ENCODE measurements at places on chromosomes 16 and 17.

DNA sequence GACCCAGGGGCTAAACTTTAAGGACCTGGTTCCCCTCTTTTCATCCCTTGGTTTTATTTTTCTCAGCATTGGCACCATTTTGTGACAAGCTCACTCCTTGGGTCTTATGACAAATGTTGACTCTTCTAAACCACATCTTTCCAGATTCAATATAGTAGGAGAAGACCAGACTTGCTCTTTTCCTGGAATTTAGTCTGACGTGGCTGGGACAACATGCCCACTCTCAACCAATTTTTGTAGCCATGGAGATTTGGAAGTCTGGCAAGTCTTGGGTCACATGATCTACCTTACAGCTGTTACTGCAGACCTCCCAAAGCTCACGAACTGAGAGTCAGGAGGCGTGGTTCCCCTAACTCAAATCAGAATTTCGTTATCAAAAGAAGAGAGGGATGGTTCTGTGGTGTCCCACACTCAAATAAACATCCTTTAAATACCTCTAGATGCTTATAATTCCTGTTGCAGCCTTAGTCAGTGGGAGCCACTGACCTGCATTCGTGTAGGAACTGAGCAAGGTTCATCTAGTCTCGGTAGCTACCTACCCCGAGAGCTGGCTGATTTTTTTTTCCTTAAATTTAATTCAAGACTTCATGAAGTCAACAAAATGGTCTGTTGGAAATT, 683.5 kb downstream of the MAF start:
- DNase-seq: no peak

GRCh38 chr17:4607773-4608187, 23.5 kb downstream of the SMTNL2 start:
- no peak for DNase-seq

- no peak for DNase-seq
These were observed 49.2 kb downstream of the RBFOX3 start for GRCh38 chr17:79561486-79562133.

- DNase-seq: no peak
These were observed 2.2 kb downstream of the NT5M start for GRCh38 chr17:17305281-17305801.

GRCh38 chr17:78475211-78475610, 96.8 kb downstream of the PGS1 start:
- DNase-seq: no peak

DNA sequence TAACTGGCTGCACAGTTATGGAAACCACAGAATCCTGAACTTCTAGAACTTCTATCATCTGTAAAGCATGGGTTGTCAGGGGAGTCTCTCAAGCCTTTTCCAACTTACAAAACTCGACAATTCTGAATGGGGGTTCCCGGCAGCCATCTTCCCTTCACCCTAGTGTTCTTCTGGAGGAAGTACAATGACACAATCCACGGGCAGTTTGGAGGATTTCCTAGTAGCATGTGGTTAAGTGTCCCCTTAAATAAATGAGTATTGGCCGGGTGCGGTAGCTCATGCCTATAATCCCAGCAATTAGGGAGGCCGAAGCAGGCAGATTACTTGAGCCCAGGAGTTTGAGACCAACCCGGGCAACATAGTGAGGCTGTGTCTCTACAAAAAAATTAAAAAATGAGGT, 2.1 kb downstream of the SLC16A6 start:
- no peak for DNase-seq

DNA sequence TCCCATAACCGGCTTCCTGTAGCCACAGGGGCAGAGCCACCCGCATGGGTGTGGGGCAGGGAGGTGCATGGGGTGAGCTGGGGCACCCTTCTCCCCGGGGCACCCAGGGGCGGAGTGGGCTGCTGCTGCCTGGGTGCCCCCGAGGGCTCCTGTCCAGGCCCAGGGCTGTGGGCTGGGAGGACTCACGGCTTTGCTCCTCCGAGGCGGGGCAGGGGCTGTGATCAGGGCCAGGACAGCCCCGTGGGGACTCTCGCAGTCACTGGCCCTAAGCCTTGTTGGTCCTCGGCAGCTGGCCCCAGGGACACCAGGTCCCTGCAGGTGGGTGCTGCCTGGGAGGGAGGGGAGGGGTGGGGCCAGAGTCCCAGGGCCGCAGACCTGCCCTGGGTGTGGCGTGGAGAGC, 19.7 kb downstream of the CACNA1H start:
- no peak for DNase-seq

- no peak for DNase-seq
These were observed 251.2 kb upstream of the SALL1 start for GRCh38 chr16:51402298-51402697.

GRCh38 chr16:47310792-47311211, 150.1 kb downstream of the ITFG1 start:
- DNase-seq: no peak

DNA sequence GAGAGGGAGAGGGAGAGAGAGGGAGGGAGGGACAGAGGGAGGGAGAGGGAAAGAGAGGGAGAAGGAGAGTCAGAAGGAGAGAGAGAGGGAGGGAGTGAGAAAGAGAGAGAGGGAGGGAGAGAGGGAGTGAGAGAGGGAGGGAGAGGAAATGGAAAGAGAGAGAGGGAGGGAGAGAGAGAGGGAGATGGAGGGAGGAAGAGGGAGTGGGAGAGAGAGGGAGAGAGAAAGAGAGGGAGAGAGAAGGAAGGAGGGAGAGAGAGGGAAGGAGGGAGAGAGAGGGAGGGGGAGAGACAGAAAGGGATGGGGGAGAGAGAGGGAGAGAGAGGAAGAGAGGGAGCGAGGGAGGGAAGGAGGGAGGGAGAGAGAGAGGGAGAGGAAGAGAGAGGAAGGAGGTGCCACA, 72.8 kb downstream of the AXIN2 start:
- no peak for DNase-seq

DNA sequence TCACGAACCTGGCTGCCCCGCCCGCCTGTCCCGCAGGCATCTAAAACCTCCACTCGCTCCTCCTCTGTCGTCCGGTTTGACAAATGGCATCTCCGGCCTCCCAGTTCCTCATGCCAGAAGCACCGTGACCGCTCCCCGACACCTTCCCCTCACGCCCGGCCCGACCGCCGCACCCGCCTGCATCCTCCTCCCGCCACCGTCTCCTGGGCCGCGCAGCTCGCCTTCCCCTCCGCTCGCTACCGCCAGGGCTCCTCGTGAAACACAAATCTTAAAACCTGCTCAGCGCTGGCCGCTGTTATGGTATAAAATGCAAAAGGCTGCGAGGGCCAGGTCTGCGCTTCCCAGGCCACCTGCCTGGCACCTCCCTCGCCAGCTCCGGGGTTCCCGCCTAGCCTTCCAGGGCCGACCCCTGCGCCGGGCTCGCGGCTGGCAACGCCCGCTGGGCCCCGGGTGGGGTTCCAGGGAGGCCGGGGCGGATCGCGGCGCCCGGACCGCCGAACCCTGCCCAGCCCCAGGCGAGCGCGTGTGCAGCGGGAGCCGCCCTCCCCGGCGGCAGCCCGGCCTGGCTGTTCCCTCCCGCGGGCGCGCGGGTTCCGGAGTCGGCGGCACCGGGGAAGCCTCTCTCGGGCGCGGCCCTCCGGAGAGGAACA, 488 bp downstream of the SPSB3 start:
- DNase-seq: no peak

GRCh38 chr17:46009681-46010596, 10.9 kb downstream of the STH start:
- DNase-seq: no peak

DNA sequence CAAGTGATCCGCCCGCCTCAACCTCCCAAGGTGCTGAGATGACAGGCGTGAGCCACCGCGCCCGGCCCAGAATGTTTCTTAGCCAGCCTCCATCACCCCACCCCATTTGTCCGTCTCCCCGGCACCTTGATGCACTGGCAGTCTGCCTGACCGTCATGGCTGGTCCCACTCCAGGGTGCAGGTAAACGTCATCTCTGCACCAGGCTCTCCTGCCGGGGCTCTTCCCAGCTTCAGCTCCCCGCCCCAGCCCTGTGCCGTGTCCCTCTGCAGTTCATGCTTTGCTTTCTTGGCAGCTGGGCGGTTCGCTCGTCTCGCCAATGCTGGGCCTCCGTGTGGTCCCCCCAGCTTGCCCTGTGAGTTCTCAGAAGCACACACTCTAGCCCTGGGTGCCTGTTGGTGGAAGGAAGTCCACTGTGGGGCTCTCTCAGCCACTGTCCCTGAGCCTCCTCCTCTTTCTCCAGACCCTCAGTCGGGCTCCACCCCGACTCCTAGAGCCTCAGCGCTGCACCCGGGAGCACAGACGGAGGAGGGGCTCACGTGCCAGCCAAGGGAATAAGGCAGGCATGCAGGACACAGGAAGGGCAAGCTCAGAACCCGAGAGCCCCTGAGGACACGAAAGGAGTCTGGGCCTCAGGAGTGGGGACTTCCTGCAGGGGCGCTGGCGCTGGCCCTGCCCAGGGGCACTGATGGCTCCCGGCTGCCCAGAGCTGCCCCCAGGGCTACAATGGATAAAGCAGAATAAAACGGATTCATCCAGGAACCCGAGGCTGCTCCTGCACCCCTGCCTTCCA, 12.0 kb downstream of the HS3ST6 start:
- no peak for DNase-seq

DNA sequence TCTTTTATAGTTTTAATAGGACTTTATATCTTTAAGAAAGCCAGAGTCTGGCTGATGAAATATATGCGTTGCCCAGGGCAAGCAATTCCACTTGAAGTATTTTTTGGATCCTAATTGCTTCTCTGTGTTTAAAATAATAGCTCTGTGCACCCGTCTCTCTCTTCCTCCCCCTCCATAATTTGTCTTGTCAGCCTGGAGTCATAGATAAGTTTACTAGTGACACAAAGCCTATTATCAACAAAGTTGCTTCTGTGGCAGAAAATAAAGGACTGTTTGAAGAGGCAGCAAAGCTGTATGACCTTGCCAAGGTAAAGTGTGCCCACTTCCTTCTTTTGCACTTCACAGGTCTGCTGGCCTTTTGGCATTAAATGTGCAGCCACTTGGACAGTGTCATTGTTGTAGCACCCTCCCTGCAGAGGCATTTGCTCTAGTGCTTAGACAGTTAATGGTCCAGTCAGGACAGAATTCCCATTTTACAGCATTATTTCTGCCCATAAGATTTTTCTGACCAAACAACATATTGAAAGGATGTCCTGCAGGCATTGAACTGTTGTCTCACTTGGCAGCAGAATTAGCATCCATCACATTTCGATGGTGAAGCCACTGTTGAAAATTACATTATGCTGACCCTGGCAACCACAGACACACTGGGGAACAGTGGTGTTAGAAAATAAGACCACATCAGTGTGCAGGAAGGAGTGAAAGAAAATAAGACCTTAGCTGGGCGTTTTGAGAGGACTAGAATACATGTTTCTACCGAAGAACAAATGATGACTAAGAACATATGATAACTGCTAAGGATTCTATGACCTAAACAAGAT, 28.4 kb upstream of the SLC12A3 start:
- no peak for DNase-seq

DNA sequence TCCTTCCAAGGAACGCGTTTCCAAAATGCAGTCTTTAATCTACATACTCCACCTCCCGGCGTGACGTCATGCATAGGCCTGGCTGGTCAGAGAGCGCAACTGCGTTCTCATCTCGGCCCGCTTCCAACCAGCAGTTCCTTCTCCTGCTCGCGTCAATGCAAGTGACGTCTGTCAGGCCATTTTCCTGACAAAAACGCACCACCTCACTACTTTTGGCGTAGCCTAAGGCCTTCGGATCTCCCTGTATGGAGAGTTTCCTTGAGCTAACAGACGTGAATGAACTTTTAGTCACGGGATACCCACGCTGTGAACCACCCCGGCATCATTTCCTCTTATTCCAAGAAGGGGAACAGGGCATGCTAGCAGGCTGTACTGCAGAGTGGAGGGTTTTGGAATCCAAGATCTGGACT, 25.0 kb downstream of the TEX14 start:
- DNase-seq: no peak

GRCh38 chr17:7687908-7688807, at the start of gene WRAP53:
TSS of gene WRAP53 (plus strand) at chr17:7688477. CDS start at chr17:7688649, 172 bp downstream.
- DNase-seq: peak; percentile 95

DNA sequence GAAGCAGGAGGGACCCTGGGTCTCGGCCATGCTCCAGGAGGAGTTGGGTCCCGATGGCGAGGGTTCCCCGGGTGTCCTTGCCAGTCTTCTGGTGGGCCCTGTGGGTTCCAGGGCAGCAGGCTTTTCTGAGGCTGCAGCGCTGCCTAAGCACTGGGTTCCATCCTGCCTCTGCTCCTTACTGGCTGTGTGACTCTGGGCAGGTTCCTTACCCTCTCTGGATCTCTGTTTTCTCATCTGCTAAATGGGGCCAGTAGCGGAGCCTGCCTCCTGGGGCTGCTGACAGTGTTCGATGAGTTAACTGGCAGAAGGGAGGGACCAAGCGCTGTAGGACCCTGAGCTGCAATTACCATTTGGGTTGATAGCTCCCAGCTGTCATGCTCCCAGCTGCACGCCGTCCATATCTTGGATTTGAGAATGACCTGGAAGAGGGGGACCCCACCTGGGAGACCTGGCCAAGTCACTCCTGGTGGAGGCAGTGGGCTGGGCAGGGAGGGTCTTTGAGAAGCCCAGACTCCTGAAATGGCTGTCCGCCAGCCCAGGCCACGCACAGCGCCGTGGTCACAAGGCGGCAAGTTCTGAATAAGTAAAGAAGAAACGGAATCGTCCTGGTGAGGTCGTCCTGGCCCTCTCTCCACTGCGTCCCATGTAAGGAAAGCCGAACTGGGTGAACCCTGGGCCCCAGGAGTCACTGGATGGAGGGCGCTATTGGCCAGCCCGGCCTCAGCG, 47.2 kb upstream of the GSE1 start:
- no peak for DNase-seq

GRCh38 chr17:64247836-64248235, 15.2 kb downstream of the TEX2 start:
- DNase-seq: no peak

- DNase-seq: no peak
These were observed 8.4 kb upstream of the SPDYE4 start for GRCh38 chr17:8766731-8767130.

DNA sequence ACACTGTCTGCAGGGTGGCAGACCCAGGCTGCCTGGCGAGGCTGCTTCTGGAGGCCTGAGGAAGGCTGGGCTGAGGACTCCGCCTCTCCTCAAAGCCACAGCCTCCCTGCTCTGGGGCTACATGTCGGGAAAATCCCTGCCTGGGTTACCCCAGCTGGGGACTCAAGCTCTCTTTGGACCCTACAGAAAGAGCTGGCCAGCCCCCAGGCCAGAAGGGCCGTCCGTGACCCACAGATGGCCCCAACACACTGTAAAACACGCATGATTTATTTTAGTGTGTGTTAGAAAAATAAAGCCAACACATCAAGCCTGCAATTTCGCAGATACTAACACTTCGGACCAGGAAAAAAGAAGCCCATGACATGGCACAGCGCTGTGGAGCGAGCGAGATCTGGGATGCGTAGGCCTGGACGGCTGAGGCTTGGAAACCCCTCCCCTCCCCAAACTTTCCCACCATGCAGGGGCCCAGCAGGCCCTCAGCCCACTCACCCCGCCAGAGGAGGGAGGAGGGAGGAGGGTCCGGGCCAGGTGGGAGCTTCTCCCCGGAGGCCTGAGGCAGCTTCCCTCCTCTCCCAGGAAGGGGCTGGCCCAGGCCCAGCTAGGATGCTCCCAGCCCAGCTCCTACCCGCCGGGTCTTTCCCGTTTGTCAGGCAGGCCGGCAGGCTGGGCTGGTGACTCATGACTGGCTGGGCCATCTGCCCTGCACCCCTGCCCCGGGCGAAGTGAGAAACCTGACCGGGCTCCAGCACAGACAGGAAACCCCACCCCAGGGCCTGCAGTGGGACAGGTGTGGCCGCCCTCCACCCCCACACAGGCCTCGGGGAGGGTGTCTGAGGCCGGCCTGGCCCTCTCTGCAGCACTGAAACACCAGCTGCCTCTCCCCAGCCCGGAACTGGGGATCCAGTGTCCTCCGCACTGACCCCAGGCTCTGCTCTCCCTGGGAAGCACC, 34.1 kb upstream of the SLC38A10 start:
- peak; percentile 88 for DNase-seq
